T1000 (cell line): ENCODE measurements at places on chromosomes 3 and 15.

- no peak for DNase-seq
Observed at GRCh38 chr3:100081311-100081710, 33.0 kb downstream of the FILIP1L start.

- DNase-seq, result no peak
Observed at GRCh38 chr3:68403741-68404140, 528.6 kb downstream of the TAFA4 start.

DNA sequence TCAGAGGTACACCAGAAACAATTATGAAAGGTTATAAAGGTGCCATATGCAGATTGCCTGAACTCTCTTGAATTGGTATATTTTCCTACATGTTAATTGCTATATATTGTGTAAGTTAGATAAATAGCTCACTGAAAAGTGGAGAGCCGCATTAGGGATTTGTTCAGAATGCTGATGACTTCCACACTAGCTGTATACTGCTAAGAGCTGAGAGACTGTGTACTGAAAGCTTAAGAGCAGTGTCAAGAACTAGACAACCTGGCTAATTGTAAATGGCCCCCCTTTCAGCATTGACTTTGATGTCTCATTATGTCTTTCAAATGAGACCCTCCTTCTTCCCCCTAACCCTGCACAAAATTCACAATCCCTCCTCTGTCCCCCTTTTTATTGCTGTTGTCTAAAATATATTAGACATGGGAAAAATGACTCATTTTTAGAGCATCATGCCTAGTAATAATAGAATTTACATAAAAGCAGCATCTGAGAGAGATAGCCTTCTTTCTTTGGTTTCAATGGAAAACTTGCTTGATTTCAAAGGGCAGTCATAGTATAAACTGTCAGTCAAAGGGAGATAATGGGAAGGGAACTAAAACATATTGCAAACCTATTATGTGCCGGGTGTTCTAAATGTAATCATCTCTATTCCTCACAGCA is 34.7 kb upstream of the GREM1 start:
- no peak for DNase-seq

DNA sequence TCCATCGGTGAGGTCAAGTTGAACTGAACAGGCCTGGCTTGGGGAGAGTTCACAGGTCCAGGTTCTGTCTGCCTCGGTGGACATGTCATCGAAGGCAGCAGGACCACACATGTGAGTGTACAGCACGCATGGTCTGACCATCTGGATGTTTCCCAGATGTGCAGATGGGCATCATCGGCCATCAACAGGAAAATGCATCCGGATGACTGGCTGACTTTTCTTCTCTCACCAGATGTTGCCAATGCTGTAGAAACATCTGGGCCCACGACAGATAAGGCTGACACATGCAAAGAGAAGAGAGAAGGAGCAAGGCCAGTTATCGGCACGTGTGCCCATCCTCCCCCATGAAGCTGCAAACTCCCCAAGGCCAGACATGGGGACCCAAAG is 45.1 kb downstream of the NOX5 start:
- no peak for DNase-seq

DNA sequence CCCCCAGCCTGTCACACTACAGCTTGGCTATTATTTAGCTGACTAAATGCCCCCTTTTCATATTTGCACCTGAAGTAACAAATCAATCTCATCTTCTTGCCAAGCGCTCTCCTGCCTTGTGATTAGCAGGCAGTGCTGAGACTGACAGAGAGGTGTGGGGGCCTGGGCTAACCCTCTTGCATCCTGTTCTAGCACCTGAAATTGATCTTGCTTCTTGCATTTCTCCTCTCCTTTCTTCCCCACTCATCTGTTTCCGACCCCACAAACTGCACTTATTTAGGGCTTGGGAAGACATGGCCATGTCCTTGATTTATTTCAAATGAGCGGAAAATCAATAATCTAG is 309.0 kb upstream of the PROK2 start:
- no peak for DNase-seq

DNA sequence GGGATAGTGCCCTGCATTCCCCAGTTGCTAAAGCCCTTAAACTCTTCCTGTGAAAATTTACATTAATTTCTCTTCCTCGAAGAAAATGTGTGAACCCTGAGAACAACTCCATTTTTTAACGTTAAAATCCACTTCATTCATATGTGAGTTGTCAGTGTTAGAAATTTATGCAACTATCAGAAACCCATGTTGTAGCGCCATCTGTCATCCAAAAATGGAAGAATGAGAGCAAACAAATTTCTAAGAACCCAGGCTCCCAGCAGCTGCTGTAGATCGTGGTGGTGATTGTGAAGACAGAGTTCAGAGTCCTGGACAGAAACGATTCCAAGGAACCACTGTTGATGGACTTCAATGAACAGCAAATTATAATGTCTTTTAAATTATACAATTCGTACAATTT is 179.7 kb upstream of the NDN start:
- DNase-seq, result no peak

GRCh38 chr3:5022966-5023776 is 43.9 kb downstream of the BHLHE40 start:
- DNase-seq, result peak; percentile 90

GRCh38 chr3:109081746-109082510 is 36.0 kb downstream of the MORC1 start:
- peak; percentile 54 for DNase-seq

- peak; percentile 56 for DNase-seq
Observed at GRCh38 chr15:40064231-40064894, 25.4 kb upstream of the SRP14 start.

DNA sequence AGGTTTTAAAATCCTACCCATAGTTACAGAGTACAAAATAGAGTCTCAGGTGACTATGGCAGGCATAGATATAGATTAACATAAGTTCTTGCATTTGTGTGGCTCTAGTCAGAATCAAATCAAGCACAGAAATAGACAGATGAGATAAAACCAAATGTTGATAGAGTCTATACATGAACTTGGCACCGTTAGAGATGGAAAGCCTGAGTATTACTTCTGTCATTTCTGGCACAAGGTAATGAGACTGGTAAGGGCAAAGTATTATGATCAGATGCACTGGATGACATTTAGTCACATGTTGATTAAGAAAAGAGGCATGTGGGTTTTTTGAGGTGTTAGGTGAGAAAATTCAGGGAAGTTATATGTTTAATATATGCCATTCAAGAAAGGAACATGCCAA is 219.7 kb downstream of the MBNL1 start:
- no peak for DNase-seq

GRCh38 chr3:114760679-114761078 is 386.4 kb downstream of the ZBTB20 start:
- DNase-seq, result no peak

DNA sequence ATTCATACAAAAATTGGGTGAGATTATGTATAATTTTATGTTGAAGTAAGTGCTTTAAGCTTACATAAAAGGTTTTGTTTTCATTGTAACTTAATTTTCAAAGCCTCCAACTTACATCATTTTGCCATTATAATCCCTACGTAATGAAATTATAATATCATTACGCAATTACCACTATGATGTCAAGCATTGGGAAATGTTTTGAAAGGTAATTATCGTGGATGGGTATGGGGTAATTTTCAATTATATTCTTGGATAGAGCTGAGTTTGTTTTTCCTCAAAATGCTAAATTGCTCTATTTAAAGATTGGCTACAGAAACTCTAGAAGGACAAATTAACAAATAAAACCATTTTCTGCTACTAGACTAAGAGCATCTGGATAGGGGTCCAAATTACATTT is 80.2 kb upstream of the FAM3D start:
- no peak for DNase-seq

- no peak for DNase-seq
Observed at GRCh38 chr3:53102601-53103147, 27.6 kb downstream of the RFT1 start.

DNA sequence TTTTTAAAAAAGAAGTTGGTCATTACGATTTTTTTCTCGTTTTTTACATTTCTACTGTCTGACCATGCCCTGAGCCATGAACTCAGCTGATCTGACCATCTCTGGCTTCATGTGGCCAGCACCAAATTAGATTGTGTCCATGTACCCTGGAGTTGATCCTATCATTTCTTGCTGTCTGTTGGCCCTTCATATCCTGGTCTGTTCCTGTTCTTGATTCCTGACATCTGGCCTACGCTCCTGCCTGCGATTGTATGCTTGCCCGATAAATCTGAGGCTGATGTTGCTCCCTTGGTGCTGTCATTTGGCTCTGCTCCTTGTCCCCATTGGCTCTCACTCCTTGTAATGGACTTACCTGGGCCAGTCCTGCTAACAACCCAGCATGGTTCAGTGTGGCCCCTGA is 89.8 kb upstream of the IGSF10 start:
- no peak for DNase-seq

DNA sequence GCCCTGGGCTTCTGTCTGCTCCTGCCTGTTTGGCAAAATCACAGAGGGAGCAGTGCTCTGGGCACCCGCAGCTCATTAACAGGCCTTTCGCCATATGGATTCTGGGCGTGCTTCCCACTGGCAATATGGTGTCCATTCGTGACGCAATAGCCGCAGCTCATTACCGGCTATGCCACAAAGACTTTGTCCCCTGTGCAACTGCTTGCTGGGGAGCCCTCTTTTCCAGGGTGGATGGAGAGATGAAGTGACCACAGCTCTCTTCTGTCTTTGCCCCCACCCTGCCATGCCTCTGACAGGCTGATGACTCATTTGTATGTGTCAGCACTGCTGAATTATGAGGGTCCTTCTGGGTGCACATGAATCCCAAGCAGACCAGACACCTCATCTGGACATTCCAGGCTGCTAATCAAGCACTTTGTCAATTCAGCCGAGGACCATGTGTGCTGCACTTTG is 214.3 kb upstream of the FEZF2 start:
- peak; percentile 76 for DNase-seq

DNA sequence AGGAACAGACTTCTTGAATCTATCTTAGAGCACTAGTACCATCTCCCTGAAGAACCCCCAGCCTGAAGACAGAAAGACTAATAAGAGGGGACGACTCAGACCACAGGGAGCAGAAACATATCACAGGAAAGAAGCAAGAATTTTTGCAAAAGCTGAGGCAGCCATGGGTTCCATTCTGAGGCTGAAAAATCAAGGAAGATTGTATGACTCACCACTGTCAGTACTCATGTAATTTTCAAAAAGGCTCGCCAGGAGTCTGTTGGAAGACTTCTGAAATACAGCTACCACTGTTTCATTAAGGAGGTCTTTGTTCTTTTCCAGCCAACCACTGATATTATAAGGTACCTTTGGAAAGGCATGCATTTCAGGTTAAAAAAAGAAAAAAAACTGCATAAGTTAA is 47.5 kb downstream of the MYH15 start:
- DNase-seq, result no peak

DNA sequence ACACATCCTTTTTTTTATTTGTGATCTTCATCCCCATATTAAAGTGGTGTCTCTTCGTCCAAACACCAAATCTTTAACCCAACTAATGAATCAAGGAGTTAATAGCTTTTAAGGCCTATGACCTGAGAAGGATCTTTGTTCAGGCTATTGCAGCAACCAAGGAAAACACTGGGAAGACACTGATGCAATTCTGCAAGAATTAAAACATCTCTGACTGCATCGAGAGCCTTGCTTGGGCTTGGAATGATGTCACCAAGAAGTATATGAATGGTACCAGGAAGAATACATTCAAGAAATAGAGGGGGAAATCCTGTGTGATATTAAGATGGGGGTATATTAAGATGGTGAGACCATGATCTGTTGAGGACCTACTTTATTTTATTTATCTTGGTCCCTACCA is 214.2 kb upstream of the ARL6 start:
- DNase-seq, result no peak

GRCh38 chr15:32096916-32097617 is 66.8 kb downstream of the CHRNA7 start:
- no peak for DNase-seq

DNA sequence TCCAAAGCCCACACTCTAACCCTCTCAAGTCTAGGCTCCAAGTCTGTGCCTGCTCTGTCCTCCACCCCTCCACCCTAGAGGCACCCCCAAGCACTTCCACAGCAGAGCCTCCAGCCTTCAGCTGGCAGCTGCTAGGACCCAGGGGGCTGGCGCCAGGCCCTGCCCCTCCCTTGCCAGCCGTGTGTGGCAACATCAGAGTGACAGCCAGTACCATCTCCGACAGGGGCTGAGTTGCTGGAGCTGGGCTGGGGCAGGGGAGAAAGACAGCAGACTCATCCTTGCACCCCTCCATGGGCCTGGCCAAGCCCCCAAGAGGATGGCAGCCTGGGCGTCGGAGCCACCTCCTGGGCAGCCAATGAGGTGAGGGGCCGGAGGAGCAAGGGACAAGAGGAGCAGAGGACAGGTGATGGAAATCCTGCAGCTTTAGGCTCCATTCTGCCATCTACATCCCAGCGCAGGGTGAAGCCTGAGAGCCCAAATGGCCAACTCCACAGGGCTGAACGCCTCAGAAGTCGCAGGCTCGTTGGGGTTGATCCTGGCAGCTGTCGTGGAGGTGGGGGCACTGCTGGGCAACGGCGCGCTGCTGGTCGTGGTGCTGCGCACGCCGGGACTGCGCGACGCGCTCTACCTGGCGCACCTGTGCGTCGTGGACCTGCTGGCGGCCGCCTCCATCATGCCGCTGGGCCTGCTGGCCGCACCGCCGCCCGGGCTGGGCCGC is at the start of gene GPR62:
TSS of gene GPR62 (plus strand) at position 207 of the 718 bp plus-strand sequence. CDS start at position 479, 272 bp downstream.
- DNase-seq, result no peak
